ENCODE measurements at places on chromosomes 1 and 21.

GRCh38 chr1:6401673-6402072 lies 8.1 kb upstream of the ACOT7 start:
- DNase-seq, result no peak

- DNase-seq, result no peak
Observed at GRCh38 chr1:114292194-114292593, 138.5 kb upstream of the SYT6 start.

- no peak for DNase-seq
Observed at GRCh38 chr1:218034468-218034867, 250.6 kb upstream of the RRP15 start.

- no peak for DNase-seq
Observed at GRCh38 chr1:8384577-8384976, 66.7 kb downstream of the SLC45A1 start.

DNA sequence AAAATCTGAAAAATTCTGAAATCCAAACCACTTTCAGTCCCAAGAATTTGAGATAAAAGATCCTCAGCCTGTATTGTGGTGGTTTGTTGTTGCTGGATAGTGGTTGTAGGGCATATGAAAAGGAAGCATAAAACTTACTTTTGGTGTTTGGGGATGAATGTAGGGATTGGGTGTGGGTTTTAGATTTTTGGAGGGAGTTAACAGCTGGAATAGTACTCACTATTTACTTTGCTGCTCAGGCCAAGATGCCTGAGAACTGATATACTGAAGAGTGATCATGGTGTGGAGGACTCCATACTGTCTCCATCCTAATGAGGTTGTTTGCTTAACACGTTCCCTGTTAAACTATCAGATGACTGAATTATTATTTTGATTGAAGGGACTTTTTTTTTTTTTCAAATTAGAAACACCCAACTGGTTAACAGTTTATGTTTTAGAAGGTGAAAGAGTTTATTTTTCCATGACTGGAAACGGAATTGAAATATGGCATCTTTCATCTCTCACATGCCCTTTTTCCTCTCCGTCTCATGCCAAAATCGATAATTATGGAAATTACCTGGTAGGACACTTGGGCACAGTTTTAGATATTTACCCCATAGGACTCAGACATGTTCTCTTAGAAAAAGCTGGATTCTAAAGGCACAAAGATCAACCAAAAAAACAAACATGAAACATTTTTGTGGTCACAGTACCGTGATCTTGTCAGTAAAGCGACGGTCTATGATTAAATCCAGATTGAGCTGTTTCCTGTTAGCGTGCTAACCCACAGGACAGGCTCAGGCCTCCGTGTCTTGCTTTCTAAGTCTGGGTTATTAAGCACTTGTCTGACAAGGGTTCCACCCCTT lies 37.3 kb downstream of the RGL1 start:
- no peak for DNase-seq

GRCh38 chr1:1066403-1067283 lies 7.5 kb downstream of the RNF223 start:
- peak; percentile 38 for DNase-seq

GRCh38 chr1:35454176-35454575 lies 103.0 kb downstream of the KIAA0319L start:
- no peak for DNase-seq

DNA sequence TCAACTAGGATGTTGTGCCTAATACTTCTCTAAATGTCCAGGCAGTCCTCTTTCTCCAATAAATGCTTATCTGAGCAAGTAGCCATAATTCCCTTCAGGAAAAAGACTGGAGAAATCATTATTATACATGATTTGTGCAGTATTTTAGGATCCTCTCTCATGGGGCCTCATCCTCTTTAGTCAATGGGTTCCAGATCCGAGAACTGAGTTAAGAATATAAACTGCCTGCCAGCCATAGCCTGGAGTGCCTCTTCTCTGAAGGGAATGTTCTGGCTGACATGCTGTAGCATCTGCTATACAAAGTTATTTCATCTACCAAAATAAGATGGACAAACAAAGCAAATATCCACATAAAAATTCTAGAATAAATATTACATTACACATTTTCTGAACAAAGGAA lies 334.0 kb upstream of the PRMT6 start:
- no peak for DNase-seq

- no peak for DNase-seq
Observed at GRCh38 chr1:117826540-117827078, 102.8 kb downstream of the GDAP2 start.

DNA sequence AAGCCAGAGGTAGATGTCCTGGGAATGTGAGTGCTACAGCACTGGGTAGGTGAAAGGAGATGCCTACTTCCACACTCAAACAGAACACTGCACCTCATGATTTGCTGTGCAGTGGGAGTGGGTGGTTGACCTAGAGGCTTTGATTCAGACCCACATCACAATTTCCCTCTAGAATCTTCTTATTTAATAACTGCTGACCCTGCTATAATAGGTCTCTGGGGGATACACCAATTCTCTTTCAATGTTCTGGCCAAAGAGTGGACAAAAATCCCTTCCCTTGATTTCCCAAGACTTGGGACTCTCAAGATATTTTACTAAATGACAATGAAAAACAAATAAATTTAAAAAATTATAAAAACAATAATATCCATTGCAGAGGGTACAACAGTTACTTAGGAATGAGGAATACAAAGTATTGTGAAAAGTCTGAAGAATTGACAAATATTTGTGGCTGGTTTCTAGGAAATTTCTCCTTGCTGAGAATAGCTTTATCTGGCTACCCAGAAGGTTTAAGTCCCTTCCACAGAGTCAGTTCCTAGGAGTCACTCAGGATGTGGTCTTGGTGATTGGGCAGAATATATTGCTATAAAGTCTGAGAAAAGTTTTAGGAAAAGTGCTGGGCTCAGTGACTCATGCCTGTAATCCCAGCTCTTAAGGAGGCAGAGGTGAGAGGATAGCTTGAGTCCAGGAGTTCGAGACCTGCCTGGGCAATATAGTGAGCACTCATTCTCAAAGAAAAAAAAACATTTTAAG lies 2.4 kb upstream of the FCGR2A start:
- no peak for DNase-seq

GRCh38 chr21:37257967-37258877 lies 8.9 kb downstream of the VPS26C start:
- peak; percentile 74 for DNase-seq

GRCh38 chr1:170309389-170310013 lies 163.7 kb downstream of the NTMT2 start:
- DNase-seq, result no peak

DNA sequence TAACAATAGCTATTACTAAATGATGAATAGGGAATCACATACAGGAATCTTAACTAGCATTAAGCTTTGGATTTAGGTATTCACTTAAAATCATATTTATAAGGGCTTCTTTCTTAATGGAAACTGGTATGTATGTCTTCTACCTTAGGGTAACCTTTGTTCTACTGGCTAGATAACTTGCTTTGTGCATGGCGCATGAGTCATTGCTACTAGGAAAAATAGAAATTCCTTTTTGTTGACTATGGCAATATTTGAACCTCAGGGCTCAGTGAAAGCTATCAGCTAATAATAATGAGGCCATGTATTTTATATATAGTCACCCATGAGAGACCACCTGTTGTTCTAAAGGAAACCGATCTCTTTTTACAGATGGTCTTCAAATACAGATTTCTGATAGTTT lies 72.5 kb downstream of the RPS6KC1 start:
- DNase-seq, result no peak

Measured in activated CD8-positive, alpha-beta memory T cell treated with anti-CD3 and anti-CD28 coated beads, Interleukin-2, amount 50 U/mL, for 4 hours (primary cell).